ENCODE measurements at places on chromosomes 11 and 22.

DNA sequence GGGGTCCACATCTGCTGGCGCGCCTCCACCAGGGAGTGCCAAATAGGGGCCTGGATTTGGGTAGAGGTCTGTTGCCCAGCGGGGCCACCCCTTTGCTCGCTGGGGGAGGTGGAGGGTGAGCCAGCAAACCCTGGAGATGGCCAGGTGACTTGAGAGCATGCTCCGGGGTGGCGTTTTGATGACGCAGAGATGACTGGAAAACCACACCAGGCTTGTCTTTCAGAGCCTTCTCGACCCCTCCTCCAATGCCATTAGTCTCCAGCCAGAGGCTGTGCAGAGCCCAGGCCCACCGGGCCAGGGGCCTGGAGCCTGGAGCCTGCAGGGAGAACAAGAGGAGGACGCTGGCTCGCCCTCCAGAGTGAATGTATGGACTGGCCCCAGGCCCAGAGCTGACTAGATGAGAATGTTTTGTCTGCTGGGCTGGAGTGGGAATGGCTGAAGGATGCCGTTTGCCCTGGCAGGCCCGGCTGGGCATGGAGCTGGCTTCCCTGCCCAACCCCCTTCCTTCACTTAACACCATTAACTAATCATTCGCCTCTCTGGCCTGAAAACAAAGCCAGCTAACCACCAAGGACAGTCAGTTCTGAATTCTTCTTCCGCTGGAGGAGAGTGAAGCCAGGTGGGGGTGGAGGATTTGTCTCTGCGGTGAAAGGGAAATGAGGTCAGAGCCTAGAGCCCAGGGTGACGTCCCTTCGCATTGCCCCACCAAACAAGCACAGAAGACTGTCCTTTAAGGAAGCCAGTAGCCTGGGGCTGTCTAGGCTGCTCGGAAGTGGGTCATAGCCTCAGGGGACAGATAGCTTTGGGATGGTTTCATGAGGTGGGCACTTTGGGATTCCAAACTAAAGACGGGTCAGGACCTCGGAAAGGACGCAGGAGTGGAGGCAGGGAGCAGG is 1.6 kb upstream of the MCAM start:
- DNase-seq, result no peak

DNA sequence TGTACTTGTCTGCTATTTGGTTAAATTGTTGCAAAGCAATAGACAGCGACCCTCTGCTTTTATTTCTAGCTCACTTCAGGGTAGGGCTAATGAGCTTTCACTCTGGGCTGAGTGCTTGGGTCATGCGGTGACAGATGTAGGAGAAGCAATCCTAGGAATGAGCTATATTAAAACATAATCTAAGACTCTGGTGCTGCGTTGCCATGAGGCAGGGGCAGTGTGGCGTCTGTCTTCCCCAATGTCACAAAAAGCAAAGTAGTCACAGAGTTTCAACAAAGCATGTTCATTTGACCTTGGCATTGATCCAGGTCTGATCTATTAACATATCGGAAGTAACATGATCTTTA is 55.5 kb upstream of the GRAMD1B start:
- DNase-seq, result no peak

- DNase-seq, result no peak
These were observed 64.3 kb upstream of the NAV2 start for GRCh38 chr11:19648321-19648720.

DNA sequence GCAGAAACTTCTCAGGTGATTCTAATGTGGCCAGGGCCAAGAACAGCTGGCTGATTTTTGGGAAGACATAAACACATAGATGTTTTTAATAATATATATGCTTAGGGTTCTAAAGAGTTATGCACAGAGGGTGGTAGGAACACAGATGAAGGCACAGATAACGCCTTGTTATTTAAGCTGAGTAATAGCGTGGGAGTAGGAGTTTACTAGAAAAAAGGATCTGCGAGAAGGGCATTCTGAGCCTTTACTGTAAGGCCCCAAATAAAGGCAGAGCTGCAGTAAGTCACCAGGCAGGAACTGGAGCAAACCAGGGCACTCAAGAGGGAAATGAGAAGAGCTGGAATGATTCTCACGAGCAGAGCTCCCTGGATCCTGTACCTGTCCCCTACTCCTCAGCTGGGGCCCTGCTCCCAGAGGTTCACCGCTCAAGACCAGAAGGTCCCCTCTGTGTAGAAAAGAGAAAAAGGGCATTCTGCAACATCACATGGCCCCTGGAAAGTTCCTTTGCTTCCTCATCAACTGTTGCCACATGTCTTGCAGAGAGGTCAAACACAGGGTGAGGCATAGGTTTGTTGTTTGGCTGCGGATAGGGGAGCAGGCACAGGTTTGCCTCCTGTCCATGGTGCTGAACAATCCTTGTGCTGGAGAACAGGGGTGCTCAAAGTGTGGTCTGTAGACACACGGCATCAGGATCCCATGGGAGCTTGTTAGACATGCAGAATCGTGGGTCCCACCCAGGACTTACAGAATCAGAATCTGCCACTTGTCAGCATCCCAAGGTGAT is 125.7 kb downstream of the TENM4 start:
- peak; percentile 66 for DNase-seq

DNA sequence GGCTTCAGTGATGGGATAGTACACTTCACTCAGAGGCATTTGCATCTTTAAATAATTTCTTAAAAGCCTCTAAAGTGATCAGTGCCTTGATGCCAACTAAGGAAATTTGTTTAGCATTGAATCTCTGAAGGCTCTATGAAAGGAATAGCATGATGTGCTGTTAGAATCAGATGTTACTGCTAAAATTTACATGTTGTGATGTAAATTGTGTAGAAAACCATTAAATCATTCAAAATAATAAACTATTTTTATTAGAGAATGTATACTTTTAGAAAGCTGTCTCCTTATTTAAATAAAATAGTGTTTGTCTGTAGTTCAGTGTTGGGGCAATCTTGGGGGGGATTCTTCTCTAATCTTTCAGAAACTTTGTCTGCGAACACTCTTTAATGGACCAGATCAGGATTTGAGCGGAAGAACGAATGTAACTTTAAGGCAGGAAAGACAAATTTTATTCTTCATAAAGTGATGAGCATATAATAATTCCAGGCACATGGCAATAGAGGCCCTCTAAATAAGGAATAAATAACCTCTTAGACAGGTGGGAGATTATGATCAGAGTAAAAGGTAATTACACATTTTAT is 4.6 kb downstream of the MALAT1 start:
- no peak for DNase-seq

GRCh38 chr11:69378303-69379141 is 84.6 kb downstream of the MYEOV start:
- no peak for DNase-seq

- peak; percentile 12 for DNase-seq
These were observed 774.3 kb downstream of the FAM181B start for GRCh38 chr11:81959341-81959740.

DNA sequence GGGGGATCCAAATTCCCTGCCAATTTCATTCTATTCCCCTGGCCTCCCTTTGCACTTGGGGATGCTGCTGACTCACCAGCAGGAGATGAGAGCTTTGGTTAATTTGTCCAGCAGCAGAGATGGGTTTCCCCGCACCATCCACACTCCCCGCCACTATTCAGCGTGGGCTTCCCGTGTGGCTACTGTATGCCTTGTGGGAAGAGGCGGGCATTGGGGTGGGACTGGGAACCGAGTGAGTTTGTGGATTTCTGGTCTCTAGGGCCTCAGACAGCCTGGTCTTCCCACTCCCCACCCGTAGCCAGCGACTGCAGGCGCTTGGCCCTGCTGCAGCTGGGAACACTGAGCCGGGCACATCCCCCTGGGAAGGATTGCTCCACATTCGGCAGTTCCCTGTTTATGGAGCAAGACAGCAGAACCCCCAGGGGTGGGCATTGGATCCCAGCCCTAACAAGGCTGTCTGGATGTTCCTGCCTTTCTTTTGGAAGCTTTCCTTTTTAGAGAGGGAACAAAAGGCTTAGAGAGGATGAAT is 23.4 kb downstream of the KIAA1671 start:
- no peak for DNase-seq

DNA sequence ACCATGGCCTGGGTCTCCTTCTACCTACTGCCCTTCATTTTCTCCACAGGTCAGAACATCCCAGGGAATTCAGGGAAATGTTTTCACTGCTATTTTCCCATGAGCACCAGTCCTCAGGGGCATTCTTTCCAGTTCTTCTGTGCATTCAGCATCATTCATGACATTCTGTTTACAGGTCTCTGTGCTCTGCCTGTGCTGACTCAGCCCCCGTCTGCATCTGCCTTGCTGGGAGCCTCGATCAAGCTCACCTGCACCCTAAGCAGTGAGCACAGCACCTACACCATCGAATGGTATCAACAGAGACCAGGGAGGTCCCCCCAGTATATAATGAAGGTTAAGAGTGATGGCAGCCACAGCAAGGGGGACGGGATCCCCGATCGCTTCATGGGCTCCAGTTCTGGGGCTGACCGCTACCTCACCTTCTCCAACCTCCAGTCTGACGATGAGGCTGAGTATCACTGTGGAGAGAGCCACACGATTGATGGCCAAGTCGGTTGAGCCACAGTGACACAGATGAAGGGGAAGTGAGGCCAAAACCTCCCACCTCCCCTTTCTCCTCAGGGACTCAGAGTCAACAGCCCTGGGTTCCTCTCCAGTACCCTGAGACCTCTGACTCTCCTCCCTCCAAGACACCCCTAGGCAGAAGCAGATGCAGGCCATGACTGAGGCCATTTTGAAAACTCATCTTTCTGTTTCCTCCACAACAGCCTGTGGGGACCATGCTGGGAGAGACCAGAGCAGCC is 15.9 kb upstream of the IGLL5 start:
- no peak for DNase-seq

DNA sequence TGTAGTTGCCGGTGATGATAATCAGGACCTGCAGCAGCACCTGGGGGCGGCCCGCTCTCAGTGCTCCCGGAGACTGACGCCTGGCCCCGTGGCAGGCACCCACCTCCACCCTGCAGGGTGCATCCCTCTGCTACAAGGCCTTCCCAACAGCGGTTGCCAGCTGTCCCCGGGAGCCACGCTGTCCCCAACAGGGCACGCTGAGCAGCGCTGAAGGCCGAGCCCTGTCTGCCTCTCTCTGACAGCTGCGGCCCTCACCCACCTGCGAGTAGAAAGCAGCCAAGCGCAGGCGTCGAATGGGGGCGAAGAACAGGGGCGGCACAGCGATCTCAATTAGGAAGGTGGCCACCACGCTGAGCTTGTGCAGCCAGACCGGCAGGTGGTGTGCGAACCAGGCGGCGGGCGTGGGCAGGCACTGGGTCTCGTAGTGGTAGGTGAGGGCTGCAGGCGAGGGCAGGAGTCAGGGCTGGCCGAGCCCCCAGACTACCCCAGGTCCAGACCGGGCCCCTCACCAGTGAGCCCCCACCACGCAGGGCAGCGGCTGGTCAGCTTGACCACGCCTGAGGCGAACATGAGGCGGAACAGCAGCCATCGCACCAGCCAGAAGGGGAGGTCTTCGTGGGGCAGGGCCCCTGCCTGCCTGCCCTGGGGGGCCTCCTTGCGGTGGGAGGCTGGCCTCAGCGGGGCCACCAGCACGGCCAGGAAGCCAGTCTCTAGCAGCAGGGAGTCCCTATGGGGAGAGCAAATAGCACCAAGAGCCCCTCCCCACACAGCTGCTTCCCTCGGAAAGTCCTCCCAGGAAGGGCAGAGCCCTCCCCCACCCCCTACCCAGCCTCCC is 1.5 kb downstream of the LMF2 start:
- DNase-seq, result no peak

DNA sequence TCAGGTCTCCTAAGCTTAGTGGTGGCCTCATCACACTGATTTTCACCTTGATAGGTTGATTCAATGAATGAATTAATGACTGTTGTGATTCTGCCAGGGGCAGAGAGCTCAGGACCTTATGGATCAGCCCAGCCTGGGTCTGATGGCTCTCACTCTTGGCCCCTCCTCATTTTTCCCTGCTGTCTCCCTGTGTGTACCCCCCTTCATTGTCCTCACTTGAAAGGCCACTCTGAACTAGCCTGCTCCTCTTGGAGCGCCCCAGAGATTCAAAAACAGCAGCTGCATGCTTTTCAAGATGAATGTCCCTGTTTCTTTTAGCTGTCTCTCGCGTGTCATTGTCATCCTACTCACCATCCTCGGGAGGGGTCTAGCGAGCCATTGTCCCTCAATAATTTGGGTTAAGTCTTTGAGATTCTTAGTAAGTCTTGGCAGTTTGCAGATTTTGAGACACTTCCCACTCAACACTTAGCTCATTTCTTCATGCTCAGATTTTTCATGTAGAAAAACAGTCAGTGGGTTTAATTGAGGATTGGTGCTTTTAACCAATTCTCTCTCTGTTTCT is 42.5 kb upstream of the MICAL2 start:
- no peak for DNase-seq

DNA sequence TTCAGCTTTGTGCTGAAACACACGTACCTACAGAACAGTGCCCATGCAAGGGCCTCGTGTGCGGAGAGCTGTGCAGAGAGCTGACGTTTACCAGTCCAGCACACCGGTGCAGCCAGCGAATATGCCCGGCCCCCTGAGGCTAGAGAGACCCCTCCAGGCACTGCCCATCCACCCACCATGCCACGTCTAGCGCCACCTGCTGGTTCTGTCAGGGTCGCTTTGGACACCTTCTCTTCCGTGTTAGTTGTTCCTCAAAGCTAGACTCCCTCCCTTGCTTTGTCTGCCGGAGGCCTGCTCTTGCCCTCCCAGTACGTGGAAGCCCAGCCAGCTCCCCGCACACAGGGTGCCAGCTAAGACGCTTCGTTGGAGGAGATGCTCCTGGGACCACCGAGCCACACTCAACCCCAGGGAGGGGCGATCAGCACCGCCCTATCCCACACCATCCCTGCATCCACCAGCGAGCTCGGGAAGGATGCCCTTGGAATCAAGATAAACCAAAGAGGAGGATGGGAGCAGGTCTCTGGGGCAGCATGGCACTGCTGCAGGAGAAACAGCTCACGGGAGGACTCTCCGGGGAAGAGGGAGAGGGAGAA is 43.4 kb downstream of the CPT1A start:
- peak; percentile 74 for DNase-seq

- no peak for DNase-seq
These were observed 52.2 kb downstream of the PRDM10 start for GRCh38 chr11:129950101-129951091.

DNA sequence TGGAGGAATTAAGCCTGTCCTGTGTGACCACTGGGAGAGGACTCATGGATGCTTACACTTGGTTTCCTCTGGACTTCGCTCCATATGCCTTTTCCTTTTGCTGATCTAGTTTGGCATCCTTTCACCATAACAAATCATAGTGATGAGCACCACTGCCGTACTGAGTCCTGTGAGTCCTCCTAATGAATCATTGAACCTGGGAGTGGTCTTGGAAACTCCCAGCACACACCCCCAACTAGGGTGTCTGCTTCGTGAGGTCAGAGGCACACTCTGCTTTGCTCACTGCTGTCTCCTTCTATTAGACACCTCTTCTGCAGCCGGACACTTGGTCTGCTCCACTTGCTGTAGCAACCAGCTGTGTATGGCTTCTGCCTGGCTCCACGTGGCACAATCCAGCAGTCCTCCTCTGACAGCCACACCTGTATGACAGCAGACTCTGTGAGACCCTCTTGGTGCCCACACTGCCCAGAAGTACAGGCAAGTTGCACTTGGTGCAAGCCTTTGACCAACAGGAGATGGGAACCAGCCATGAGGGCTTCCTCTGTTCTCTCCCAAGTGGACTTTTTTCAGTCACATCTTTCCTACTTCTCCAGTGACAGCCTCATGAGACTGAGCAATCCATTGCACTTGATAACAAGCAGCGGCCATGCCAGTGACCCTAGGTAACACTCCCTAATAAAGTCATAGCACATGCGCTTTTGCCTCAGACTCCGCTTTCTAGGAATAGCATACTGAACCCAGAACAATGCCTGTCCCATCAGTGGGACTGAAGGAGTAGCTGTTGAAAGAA is 65.0 kb upstream of the HMGXB4 start:
- DNase-seq, result no peak
